ENCODE measurements at places on chromosomes 12 and 14.

DNA sequence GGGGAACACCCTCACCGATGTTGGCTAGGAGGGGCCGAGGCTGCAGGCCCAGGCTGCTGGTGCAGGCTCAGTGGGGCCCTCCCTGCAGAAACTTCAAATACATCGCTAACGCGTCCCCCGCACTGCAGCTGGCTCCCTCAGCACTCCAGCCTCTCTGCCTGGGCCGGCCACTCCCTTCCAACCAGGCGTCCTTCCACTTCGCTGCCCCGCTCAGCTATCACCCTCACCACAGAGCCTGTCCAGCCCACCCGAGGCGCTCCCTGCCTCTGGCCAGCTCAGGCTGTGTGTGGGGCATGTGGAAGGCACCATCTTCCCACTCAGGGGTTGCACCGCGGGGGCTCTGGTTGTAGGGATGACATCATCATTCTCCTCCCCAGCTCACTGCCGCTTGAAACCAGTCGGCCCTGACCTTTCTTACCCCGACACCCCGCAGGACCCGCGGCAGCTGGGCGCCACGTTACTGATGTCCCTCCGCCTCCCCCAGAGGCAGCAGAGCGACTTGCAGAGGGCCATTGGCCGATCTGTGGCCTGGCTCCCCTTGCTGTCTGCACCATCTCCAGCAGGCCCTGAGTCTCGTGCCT is 199.9 kb upstream of the RTL1 start:
- DNase-seq = no peak

DNA sequence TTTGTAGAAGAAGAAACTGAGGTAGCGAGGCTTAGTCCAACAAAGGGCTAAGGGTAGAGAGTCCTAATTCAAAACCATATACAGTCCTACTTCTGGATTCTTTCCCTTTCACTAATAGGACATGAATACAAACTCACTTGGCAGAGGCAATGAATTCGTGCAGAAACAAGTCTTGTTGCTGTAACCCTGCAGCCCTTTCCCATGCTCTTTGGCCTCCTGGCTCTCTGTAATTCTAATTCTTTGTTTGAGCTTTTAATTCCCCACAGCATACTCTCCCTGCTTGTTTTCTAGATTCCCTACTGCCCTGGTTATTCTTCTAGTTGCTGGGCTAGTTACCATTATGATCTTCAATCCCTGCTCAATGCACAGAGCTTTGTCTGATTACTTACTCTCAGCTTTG is 381.4 kb downstream of the ETNK1 start:
- no peak for DNase-seq

- DNase-seq = no peak
These were observed 84.1 kb upstream of the ZFP36L1 start for GRCh38 chr14:68876976-68877375.

GRCh38 chr14:36852981-36853691 is 191.5 kb downstream of the PAX9 start:
- DNase-seq = no peak

GRCh38 chr14:49463146-49463545 is 123.0 kb downstream of the RPS29 start:
- no peak for DNase-seq

- no peak for DNase-seq
These were observed 188.2 kb downstream of the PLCZ1 start for GRCh38 chr12:18549598-18549997.

DNA sequence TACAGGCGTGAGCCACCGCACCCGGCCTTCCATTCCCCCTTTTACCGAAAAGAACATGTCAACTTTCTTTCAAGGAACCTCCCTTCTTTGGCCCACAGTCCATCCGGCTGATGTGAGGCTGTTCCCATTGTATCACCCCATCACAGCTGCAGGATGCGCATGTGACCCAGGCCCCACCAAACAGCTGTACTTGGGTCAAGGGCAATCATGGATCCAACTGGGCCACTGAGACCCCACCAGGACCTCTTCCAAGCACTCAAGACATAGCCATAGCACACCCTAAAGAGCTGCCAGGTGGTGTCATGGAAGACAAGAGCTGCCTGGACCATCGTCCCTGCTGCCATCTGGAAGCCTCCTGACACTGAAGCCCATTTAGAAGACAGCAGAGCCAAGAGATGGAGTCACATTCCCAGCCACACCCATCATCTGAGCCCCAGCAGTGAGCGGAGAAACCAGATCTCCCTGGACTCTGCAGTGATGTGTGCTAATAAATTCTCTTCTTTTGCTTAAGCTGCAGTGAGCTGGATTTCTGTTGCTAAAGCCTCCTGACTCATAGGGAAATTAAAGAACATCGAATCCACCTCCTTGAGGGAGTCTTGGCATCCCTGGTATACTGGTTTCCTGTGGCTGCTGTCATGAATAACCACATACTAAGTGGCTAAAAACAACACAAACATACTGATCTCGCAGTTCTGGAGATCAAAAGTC is 105.6 kb downstream of the KSR2 start:
- DNase-seq = no peak

DNA sequence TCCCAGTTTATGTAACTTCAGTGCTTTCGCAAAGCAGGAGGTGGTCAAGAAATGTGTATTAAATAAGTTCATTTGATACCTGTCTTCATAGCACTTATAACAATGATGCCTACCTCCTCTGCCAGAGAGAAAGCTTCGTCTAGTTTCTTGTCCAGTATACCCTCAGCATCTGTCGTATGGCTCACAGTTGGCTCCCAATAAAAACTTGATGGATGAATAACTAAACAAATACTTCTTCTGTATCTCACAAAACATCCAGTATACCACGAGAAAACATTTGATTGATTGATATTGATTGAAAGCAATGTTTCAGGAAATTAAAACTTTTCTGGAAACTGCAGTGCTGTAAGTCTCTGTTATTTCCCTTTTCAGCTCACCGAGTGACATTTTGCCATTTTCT is 26.9 kb upstream of the PTGDR start:
- no peak for DNase-seq

- DNase-seq = no peak
These were observed 121.7 kb downstream of the PAPOLA start for GRCh38 chr14:96623676-96624484.

GRCh38 chr12:112466011-112466422 is 47.3 kb downstream of the PTPN11 start:
- no peak for DNase-seq

Measured in CD8-positive, alpha-beta T cell (primary cell).